ENCODE measurements at places on chromosomes 5 and 9. TPM values are rescaled to one million over a fixed set of nuclear protein-coding genes. Genes with fewer than 3 reads are reported as not detected.

GRCh38 chr5:173015598-173016455, 32.3 kb downstream of the ATP6V0E1 start:
- peaks cover 8% of the 10 kb centered on the region for H3K36me3 ChIP-seq
- H3K4me1 ChIP-seq, result peaks cover 80% of the 10 kb centered on the region
- no peaks in the 10 kb centered on the region for H3K27me3 ChIP-seq
- H3K4me3 ChIP-seq, result no peak overlapping the region
- DNase-seq, result no peak
- H3K27ac ChIP-seq, result peak overlapping the region; percentile 74

GRCh38 chr5:38613490-38613889, 57.0 kb upstream of the LIFR start:
- H3K36me3 ChIP-seq, result no peaks in the 10 kb centered on the region
- no peak for DNase-seq
- no peak overlapping the region for H3K4me3 ChIP-seq
- H3K27ac ChIP-seq, result no peak overlapping the region
- H3K27me3 ChIP-seq, result no peaks in the 10 kb centered on the region
- peaks cover 41% of the 10 kb centered on the region for H3K4me1 ChIP-seq

DNA sequence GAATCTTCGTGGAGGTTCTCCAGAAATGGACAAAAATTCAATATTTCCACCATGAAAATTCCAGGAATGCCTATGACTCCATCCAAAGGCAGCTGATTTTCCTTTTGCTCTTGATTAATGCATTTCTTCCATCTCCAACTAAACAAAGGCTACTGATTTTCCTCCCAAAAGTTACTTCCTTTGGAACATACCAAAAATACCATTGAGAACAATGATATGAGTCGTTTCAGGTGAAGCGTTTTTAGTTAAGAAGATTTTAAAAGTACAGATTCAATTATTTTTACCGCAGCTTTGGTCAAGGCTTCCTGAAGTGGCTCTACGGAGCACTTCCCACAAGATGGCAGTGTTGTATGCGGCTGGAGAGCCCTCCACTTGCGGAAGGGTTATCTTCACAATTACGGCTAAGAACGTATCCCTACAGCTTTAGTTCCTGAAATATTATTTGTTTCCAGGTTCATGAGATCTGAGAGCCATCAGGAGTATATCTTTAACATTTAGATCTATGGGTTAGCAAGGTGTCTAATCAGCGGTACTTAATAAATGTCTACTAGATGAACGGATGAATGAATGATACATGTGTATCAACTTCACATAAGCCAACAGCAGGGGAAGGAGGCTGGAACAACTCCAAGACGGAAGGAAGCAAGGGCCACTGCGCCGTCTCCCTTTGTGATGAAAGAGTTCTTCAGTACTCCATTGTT, 35.9 kb upstream of the ARSB start:
- no peaks in the 10 kb centered on the region for H3K36me3 ChIP-seq
- H3K27me3 ChIP-seq, result no peaks in the 10 kb centered on the region
- no peak overlapping the region for H3K4me3 ChIP-seq

- no peak overlapping the region for H3K4me3 ChIP-seq
- DNase-seq, result no peak
- H3K36me3 ChIP-seq, result no peaks in the 10 kb centered on the region
- H3K4me1 ChIP-seq, result peaks cover 29% of the 10 kb centered on the region
Observed at GRCh38 chr5:138606378-138607064, 31.3 kb upstream of the HSPA9 start.

GRCh38 chr5:135309391-135310327, 89.4 kb downstream of the MACROH2A1 start:
- no peaks in the 10 kb centered on the region for H3K36me3 ChIP-seq
- H3K27ac ChIP-seq, result no peak overlapping the region
- no peak for DNase-seq
- H3K27me3 ChIP-seq, result no peaks in the 10 kb centered on the region
- no peak overlapping the region for H3K4me3 ChIP-seq

- H3K27me3 ChIP-seq, result no peaks in the 10 kb centered on the region
- H3K27ac ChIP-seq, result no peak overlapping the region
- peak; percentile 87 for DNase-seq
- H3K4me1 ChIP-seq, result peaks cover 14% of the 10 kb centered on the region
- H3K4me3 ChIP-seq, result no peak overlapping the region
- peaks cover under 1% of the 10 kb centered on the region for H3K36me3 ChIP-seq
Observed at GRCh38 chr5:32613050-32613672, 27.8 kb downstream of the SUB1 start.

DNA sequence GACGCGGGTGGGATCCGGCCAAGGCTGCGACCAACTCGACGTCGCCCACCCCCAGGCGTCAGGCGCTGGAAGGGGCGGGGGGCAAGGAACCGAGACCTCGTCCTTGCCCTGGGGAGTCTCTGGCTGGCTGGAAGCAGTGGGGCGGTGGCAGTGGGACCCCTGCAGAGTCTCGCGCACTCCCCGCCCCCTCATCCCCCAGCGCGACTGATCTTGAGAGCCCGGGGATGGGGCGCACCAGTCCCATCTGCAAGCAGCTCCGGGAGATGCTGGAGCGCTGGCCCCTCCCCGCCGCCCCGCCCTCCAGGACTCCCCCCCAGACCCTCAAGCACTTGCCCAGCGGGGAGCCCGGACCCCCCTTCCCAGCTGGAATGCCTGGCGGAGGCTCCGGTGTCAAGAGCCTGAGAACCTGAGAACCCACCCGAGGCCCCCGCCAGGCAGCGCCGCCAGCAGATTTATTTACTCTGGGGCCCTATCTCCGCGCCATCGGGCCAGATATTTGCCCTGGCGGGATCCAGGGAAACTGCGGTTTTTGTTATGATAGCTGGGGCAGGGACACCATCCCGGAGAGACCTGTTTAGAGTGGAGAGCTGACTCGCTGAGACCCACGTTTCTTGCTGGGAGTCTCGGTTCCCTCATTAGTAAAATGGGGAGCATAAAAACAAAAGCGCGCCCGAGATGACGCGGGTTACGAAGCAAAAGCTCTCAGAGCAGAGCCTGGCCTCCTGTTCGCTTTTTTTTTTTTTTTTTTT, 1.2 kb downstream of the PRRT1B start:
- peaks cover 26% of the 10 kb centered on the region for H3K4me1 ChIP-seq
- H3K27ac ChIP-seq, result peak overlapping the region; percentile 67
- H3K27me3 ChIP-seq, result no peaks in the 10 kb centered on the region
- DNase-seq, result peak; percentile 63
- no peaks in the 10 kb centered on the region for H3K36me3 ChIP-seq

GRCh38 chr9:84703793-84704192, 34.3 kb downstream of the NTRK2 start:
- H3K4me1 ChIP-seq, result no peaks in the 10 kb centered on the region
- H3K27me3 ChIP-seq, result peaks cover 5% of the 10 kb centered on the region
- no peaks in the 10 kb centered on the region for H3K36me3 ChIP-seq
- no peak overlapping the region for H3K27ac ChIP-seq

DNA sequence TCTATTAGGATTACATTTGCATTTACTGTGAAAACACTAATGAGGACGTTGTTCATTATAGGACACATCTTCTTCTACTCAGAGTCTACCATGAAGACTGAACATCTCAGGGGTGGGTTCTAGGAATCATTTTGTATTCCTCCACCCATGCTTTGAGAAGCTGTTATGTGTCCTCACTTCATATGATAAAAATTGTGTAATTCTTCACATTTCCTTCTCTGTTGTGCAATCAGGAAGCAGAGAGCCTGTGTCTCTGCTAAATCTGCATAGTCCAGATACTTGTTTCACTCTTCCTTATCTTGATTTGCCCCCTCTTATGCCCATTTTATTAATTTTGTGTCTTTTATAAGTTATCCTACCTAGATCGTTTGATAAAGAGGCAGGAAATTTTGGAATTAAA, 97.8 kb upstream of the IQGAP2 start:
- H3K36me3 ChIP-seq, result no peaks in the 10 kb centered on the region
- no peak overlapping the region for H3K27ac ChIP-seq
- no peak for DNase-seq

DNA sequence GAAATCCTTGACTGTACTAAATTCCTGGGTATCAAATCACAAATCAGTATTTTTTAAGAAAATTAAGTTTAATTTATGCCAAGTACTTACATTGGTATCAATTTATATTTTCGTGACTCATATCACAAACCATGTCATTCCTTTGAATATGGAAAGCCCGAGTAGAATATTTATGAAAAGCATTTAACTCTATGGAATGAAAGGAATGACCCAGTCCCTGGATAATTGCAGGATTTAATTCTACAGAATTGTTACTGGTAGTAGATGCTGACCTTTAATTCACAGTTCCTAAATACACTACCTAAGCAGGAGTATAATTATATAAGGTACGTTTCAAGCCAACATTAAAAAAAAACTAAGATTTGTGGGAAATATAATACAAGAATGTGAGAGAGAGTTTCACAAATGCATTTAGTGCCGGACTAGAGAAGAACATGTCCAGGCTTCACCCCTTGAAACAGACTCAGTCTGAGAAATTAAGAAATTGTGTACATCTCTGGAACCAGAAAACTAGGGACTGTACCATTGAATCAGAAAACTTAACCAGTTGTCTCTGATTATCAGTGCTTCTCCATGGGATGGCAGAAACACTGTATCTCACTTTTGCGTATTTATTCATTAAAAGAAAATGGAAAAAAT, 28.5 kb upstream of the PLPPR1 start:
- no peak overlapping the region for H3K27ac ChIP-seq
- H3K36me3 ChIP-seq, result no peaks in the 10 kb centered on the region
- no peak overlapping the region for H3K4me3 ChIP-seq
- H3K27me3 ChIP-seq, result no peaks in the 10 kb centered on the region

- no peaks in the 10 kb centered on the region for H3K27me3 ChIP-seq
- H3K27ac ChIP-seq, result no peak overlapping the region
- DNase-seq, result no peak
- H3K4me1 ChIP-seq, result no peaks in the 10 kb centered on the region
Observed at GRCh38 chr9:9396518-9396917, 1216.3 kb downstream of the PTPRD start.

DNA sequence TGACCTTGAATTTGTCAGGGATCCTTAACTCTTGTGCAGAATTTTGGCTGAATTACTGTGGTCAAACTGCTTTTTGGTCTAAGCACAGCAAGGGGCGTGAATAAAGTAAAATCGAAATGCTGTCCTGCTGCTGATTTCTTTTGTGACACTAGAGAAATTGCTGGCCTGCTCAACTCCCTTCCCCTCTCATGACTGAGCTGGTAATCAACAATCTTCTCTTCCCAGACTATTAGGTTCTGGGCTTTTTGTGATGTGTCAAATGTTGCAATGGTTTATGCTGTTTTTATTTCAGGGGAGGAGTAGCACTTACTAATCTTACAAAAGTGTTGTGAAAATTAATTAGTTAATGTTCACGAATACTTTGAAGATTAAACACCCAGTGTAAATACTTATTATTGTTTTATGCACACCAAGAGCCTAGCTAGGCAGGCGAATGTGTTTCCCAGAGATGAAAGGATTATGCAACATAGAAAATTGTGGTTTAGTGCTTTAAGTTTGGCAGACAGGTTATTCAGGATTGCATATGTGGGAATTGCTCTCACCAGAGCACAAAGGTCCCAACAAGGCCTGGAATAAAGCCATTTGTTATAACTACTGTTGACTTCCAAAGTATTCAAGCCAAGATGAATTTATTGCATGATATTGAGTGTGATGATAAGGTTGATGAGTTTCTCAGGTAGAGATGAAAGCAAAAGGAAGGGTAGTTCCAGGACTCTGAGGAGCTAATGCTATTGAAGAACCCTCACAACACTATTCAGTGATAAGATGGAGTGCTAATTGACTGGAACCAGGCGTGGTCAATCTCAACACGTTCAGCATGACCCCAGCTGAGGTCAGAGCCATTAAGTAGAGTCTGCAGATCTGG, 280.7 kb upstream of the ZNF608 start:
- peak overlapping the region; percentile 42 for H3K27ac ChIP-seq
- H3K4me1 ChIP-seq, result peaks cover 14% of the 10 kb centered on the region
- no peaks in the 10 kb centered on the region for H3K36me3 ChIP-seq
- no peaks in the 10 kb centered on the region for H3K27me3 ChIP-seq
- H3K4me3 ChIP-seq, result no peak overlapping the region

- no peaks in the 10 kb centered on the region for H3K27me3 ChIP-seq
- no peak overlapping the region for H3K27ac ChIP-seq
- H3K4me1 ChIP-seq, result no peaks in the 10 kb centered on the region
- DNase-seq, result no peak
- no peaks in the 10 kb centered on the region for H3K36me3 ChIP-seq
- no peak overlapping the region for H3K4me3 ChIP-seq
Observed at GRCh38 chr5:5671823-5672222, 249.3 kb downstream of the ICE1 start.

GRCh38 chr9:121364077-121364476, 6.0 kb downstream of the STOM start:
- no peaks in the 10 kb centered on the region for H3K27me3 ChIP-seq
- peaks cover 48% of the 10 kb centered on the region for H3K4me1 ChIP-seq
- DNase-seq, result no peak
- no peak overlapping the region for H3K4me3 ChIP-seq
- H3K36me3 ChIP-seq, result no peaks in the 10 kb centered on the region
- H3K27ac ChIP-seq, result peak overlapping the region; percentile 93

The TPPP gene
- 1.3 TPM for polyA plus RNA-seq

The NMUR2 gene
- not detected for polyA plus RNA-seq

The BHMT2 gene
- 7.6 TPM for polyA plus RNA-seq

The ANKRD31 gene
- not detected for polyA plus RNA-seq

The NAA35 gene
- polyA plus RNA-seq, result 6.0 TPM

The SLC36A3 gene
- not detected for polyA plus RNA-seq

The PTAR1 gene
- 5.7 TPM for polyA plus RNA-seq

The IFNA17 gene
- not detected for polyA plus RNA-seq

The GMCL2 gene
- not detected for polyA plus RNA-seq

Data from stomach (tissue), 19 donors.